ENCODE measurements at places on chromosomes 4 and X.

DNA sequence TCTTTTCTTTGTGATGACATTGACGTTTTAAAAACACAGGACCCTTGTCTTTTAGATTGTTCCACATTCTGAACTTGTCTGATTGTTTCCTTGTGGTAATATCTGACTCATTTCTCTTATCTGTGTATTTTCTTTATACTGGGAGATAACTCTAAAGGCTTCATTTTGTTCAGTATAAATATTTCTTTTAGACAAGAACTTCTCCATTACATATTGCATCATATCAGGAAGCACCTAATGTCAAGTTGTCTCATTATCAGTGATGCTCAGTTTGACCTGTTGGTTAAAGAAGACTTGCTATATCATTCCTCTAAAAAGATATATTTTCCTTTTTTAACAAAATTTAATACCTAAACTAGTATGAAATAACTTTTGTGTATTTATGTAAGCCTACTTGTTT is 152.3 kb upstream of the BMP3 start:
- DNase-seq: no peak

GRCh38 chrX:115906276-115906675 is 264.3 kb upstream of the AGTR2 start:
- no peak for DNase-seq

DNA sequence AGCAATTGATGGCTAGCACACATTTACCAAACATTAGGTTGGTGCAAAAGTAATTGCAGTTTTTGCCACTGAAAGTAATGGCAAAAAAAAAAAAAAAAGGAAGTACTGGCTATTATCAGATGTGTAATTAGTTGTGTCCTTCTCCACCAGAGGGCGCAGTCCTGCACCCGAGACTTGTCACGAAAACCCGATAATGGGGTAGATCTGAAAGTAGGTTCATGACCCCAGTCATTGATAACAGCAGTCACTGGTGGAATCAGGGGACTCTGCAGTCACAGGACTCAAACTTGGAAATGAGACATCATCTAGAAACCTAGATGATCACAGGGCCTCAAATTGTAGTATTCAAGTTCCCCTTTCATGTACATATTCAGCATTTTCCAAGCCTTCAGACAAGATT is 13.1 kb upstream of the ACOT9 start:
- DNase-seq: peak; percentile 68

DNA sequence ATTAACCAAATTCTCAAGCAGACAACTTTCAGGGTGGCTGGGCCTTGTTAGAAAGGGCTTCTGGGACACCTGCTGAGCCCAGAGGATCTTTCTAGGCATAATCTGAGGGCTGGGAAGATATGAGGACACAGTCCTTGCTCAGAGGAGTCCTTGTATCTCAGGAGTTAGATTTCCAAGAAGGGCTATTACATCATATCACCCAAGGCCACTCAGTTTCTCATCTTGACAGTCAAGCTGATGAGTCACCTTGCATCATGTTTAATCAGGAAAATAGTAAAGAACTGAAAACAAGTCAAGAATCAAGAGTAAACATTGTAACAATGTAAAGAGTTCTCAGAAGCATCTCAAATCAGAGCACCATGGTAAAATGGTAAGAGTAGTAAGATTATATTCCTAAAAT is 4.0 kb downstream of the PCYT1B start:
- no peak for DNase-seq

DNA sequence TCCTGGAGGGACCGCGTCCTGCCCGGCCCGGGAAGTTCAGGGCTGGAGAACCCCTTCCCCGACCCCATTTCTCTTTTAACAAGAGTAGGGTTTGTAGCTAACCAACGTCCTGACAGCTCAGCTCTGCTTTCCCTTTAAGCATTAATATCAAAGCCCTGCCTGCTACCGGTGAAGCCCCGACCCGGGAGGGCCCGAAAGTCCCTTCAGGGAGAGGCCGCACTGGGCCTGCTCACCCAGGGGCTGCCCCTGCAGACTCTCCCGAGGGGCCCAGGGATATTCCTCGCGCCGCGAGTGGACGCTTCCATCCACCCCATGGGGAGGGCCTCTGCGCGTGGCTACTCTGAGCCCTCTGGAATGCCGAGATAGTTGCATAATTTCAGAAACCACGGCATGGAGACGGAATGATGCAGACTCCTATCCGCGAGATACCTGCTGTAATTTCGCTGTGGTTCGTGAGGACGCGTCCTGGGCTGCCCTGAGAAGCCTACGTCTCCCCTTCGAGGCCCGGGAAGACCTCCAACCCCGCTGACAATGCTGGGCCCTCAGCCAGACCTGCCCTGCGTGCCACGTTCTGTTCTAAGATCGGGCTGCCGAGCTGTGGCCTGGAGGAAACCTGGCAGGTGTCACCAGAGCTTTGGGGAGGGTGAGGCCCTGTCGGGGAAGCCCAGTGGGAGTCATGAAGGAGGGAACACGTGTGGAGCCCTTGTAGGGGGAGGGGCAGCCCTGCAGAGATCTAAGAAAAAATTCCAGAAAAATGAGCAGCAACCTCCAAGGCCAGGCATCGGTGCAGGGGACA is 999 bp upstream of the CTBP1 start:
- DNase-seq: peak; percentile 75

- DNase-seq: peak; percentile 72
Observed at GRCh38 chr4:168511780-168512489, 15.1 kb downstream of the PALLD start.

GRCh38 chrX:32451954-32452695 is 759.2 kb downstream of the DMD start:
- no peak for DNase-seq

GRCh38 chr4:125482822-125483221 is 168.1 kb downstream of the FAT4 start:
- no peak for DNase-seq

- no peak for DNase-seq
Observed at GRCh38 chr4:141391771-141392170, 171.1 kb downstream of the ZNF330 start.

- no peak for DNase-seq
Observed at GRCh38 chr4:40363382-40363920, 28.3 kb downstream of the CHRNA9 start.

GRCh38 chr4:176422001-176422400 is 102.2 kb downstream of the SPCS3 start:
- no peak for DNase-seq

- DNase-seq: no peak
Observed at GRCh38 chr4:22987870-22988269, 295.1 kb downstream of the GBA3 start.

- no peak for DNase-seq
Observed at GRCh38 chr4:122539861-122540465, 80.9 kb downstream of the IL21 start.

DNA sequence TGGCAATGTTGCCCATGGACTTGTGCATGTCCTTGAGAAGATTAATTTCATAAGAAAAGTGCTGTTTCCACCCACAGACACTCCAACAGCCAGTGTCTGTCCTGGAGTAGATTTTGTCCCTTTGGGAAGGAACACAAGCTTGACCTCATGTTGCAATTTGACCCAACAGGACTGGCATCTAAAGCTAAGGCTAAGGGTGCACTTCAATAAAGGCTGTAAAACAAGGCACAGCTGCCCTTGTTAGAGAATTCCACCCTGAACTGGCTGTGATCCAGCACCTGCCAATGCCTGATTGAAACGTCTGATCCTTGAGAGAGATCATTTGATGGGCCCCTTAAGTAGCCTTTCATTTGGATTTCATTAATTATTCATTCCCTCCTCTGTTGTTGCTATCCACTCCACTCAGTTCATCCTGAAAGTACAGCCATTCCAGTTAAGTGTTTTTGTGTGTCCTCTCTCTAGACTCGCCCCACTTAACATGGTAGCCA is 56.2 kb downstream of the CD99L2 start:
- no peak for DNase-seq

- DNase-seq: no peak
Observed at GRCh38 chrX:149984411-149984810, 46.1 kb upstream of the EOLA2 start.

DNA sequence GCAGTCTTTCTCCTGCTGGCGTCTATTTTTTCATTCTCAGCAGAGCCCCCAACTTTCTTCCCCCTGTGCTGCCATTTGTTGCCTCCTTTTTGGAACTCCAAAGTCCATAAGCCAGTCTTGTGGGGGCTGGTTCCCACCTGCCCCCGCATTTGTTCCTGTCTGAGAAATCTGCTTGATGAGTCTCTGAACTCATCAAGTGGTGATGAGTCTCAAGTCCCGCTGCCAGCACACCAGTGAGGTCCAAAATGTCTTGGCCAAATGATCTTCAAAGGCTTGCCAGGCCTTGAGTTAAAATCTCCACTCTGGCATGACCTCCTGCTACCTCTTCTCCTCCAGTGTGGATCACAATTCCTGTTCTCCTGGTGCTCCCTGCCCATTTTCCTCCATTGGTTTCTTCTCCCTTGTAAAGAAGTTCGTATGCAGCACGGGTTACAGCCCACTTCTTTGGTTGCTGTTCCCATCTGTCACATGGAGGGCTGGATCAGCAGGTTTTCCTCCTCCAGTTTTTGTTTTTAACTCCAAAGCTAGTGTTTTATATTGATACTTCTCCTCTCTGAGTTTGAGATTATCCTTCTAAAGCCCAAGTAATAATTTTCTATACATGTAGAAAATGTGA is 72.7 kb upstream of the LIMCH1 start:
- no peak for DNase-seq

DNA sequence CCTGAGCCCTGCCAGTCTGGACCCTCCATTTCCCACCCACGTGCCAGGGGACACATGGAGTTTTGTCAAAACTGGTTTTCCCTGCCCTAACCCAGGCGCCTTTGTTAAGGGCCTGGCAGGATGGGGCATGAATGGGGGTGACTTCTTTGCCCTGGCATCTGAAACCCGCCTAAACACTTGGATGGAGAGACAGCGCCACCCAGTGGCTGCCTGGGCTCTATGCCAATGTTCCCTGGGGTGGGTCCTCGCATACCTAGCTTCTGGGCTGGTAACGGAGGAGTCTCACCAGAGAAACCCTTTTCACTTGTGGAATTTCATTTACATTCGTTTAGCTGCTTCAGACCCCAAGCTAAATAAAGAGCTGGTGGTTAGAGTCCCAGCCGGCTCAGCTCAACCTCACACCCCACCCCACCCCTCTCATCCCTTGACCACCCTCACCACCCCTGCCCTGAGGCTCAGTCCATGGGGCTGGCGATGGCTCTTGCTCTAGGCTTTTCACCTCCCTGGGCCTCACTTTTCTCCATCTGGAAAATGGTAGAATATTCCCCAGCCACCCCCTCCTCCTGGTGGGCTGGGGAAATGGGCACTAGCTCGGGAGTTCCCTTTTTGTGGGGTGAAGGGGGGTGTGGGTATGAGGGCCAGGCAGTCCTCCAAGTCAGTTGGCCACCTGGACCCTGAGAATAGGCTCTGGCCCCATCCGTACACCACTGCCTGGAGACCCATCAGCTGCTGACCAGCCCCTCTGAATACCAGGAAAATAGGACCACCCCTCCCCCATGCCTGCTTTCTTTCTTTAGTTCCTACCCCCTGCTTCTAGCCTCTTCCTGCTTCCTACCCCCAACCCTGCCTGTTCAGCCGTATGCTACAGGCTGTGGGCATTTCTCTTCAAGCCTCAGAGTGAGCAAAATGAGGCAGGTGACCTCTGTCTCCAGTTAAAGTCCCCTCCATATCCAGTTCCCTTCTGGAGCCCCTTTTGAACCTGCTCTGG is 57.1 kb upstream of the PJA1 start:
- DNase-seq: peak; percentile 80

DNA sequence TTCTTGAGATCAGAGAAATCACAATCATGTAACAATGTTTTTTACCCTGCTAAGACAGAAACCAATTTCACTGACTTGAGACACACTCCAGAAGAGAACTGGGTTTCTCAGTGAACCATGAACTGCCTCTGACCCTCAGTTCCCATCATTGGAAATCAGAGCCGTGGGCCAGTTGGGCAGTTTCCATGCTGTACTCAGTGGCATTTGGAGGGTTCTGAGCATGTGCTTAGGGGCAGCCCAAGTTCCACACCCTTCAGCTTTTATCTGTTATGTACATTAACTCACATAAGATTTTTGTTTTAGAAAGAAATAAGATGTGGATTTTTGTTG is 77.9 kb downstream of the BTC start:
- no peak for DNase-seq

GRCh38 chr4:174553828-174554227 is 31.5 kb upstream of the HPGD start:
- no peak for DNase-seq

GRCh38 chr4:120263618-120264017 is 197.0 kb upstream of the MAD2L1 start:
- DNase-seq: no peak

- DNase-seq: no peak
Observed at GRCh38 chr4:144666539-144667175, 20.7 kb downstream of the HHIP start.

- no peak for DNase-seq
Observed at GRCh38 chr4:1285151-1285789, 4.4 kb upstream of the MAEA start.

DNA sequence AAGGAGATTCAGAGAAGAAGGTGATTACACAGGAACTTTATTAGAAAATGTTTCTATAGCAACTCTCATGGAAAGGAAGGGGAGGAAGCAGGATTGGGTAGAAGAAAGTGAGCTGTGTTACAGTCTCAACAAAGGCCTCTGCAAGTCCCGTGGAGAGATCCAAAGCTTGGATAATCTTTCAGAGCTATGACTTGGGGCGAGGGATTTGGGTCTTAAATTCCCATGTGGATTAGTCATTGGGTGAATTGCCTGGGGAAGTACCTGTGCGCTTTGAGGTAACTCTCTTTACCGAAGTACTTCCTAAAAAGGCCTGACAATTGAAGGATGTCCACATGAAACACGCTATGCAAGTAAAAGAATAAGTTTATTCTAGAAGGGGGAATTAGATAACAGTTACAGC is 133.8 kb upstream of the ANKRD50 start:
- no peak for DNase-seq

GRCh38 chr4:7045961-7046921 is 3.1 kb downstream of the TADA2B start:
- no peak for DNase-seq

GRCh38 chrX:135497736-135498135 is 22.7 kb upstream of the INTS6L start:
- no peak for DNase-seq

- DNase-seq: no peak
Observed at GRCh38 chrX:32448945-32449344, 762.4 kb downstream of the DMD start.

GRCh38 chrX:106484233-106484632 is 127.5 kb upstream of the RADX start:
- DNase-seq: no peak

DNA sequence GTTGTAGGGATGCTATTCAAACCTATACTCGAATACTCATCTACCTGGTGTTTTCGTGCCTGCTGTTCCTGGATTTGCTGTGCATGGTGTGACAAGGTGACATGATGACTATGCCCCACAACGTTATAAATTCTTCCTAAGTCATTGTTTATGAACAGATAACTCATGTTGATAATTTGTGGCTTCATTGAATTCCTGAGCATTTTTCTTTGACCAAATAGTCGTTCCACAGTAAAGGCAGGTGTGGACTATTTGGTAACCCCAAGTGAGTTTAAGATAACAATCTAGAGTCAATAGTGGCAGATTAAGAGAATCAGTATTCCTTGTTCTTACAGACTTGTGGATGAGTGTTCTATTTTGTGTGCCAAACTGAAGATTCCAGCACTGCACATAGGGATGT is 59.9 kb downstream of the SNX25 start:
- no peak for DNase-seq
